Naive thymus-derived CD8-positive, alpha-beta T cell (primary cell): ENCODE measurements at places on chromosomes 16 and 17.
A peak's percentile ranks its signal among the peaks of the same experiment; 100 is the strongest.

DNA sequence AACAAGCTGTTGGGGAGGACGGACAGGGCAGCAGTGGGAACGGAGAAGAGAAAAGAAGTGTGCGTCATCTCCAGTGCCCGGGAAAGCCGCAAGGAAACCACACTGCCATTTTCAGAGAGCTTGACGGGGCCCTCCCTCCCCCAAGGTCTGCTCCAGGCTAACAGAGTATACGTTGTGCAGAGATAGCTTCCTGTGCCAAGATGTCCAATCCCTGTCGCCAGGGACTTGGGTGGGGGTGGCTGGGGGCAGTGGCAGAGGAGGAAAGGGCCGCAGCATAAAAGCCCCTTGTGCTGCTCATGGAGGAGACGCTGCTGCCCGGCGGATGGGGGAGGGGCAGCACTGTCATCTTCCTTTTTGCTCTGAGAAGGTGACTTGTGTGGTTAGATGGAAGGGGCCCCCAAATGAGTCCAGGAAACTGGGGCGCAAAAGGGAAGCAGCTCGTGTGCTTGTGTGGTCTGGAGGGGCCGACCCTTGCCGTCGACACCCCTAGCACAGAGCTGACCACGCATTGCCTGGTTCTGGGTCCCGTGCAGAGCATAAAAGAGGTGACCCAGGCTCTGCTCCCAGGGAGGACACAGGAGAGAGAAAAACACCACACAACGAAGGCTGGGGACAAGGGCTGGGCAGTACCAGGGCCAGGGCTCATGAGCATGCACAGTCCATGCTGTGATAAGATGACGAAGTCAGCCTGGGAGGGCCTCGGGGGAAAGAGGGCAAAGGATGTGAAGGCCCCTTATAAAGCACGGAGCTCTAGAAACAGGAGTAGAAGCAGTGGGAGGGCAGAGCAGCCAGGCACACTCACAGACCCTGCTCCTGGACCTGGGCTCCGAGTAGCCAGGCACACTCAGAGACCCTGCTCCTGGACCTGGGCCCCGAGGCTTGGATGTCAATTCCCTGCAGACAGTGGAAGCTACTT, 372.7 kb downstream of the SLC39A11 start:
- H3K36me3 ChIP-seq = peaks cover under 1% of the 10 kb centered on the region
- H3K27me3 ChIP-seq = no peaks in the 10 kb centered on the region
- peaks cover 18% of the 10 kb centered on the region for H3K4me1 ChIP-seq
- H3K4me3 ChIP-seq = peak overlapping the region; percentile 71
- DNase-seq = peak; percentile 14

DNA sequence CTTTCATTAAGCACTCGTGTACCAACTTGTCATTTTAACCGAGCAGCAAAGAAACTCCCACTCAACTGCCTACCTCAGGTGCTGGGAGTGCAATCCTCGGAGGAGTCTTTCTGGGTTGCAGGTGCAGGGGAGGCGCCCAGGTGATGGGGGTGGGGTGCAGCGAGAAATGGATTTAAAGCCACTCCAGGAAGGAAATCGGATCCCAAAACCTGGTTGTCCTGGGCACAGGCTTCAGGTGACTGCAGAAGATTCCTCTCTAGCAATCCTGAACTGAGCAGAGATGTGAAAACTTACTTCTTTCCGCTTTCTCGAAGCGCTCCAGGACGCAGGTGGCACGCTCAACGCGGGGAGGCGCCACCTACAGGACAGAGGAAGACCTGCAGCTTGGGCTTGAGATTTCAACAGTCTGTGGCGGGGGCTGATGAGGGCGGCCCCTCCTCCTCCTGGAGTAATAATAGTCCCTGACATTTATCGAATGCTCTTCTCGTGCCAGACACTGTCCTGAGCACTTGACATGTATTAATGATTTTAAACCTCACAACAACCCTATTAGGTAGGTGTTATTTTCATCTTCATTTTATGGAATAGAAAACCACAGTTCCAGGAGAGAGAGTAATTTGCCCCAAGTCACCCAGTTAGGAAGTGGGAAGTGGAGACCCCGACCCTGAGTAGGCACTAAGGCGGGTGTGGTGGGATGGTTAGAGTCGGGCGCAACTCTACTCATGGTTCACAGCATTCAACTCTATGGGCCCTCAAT, 27.2 kb upstream of the SKAP1 start:
- H3K4me1 ChIP-seq = peaks cover 50% of the 10 kb centered on the region
- no peaks in the 10 kb centered on the region for H3K36me3 ChIP-seq
- H3K27me3 ChIP-seq = no peaks in the 10 kb centered on the region
- no peak overlapping the region for H3K27ac ChIP-seq
- DNase-seq = peak; percentile 83
- peak overlapping the region; percentile 77 for H3K4me3 ChIP-seq

DNA sequence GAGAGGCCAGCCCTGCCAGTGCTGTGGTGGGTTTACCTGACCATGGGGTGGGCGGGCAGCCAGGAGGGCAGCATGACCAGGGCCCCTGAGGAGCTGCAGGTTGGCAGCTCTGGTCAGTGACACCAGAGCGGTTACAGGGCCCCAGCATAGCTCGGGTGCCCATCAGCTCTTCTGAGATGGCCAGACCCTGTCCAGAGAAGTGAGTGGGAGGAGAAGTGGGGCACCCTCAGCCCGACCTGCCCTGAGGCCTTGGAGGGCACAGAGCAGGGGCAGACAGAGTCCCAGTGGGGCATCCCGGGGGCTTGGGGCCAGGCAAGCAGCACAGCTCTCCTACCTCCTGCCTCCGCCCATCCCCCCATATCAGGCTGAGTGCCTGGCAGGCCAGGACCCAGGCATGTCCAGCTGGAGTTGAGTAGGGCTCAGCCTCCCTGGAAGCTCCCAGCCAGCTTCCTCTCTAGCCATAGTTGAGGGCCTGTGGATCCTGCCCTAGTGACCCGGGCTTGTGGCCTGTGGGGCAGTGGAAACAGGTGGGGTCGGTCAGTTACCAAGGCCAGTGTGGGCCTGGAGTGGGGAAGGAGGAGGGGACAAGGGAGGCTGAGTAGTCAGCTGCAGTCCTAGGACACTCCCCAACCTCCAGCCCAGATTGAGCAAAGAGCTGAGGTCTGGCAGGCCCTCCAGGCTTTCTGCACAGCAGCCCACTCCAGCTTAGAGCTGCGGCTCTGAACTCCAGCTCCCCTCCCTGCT, 83.5 kb downstream of the AMFR start:
- no peaks in the 10 kb centered on the region for H3K27me3 ChIP-seq
- no peak for DNase-seq

DNA sequence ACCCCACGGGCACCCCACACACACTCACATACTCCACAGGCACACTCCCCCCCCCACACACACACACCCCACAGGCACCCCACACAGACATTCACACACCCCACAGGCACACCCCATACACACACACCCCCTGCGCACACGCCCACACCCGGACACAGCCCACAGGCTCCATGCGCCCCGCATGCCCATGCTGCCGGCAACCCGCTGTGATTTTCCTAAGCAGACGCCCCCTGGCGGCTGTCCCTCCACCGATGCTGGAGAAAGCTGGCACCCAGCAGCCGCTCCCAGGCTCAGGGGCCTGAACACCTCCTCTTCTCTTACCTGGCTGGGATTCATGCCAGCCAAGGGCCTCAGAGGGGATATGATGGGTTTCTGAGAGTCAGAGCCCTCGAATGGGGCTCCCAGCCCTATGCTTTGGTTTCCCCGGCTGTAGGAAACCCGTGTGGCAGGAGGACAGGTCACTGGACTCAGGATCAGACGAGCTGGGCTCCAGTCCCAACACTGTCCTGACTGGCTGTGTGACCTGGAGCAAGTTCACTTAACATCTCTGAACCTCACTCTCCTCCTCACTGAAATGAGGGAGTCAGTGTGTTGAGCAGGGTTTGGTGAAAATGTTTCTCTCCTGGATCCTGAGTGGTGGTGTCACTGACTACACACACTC, 19.6 kb upstream of the TNFRSF13B start:
- H3K36me3 ChIP-seq = no peaks in the 10 kb centered on the region
- H3K4me1 ChIP-seq = peaks cover 14% of the 10 kb centered on the region
- H3K4me3 ChIP-seq = peak overlapping the region; percentile 10
- peak; percentile 65 for DNase-seq

DNA sequence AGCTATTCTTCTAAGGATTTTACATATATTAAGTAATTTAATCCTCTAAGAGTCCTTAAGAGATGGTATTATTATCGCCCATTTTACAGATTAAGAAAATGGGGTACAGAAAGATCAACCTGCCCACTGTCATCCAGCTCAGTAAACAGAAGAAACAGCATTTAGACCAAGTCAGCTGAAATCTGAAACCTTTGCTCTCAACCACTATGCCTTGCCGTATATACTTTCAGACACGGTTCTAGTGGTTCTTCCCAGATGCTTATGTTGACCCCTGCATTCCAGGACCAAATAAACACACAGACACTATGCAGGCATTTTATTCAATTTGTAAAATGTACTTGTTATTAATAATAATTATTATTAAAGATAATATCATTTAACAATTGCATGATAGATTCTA, 854.8 kb downstream of the KCNJ2 start:
- H3K36me3 ChIP-seq = no peaks in the 10 kb centered on the region
- no peak for DNase-seq
- no peak overlapping the region for H3K27ac ChIP-seq
- no peaks in the 10 kb centered on the region for H3K27me3 ChIP-seq
- no peaks in the 10 kb centered on the region for H3K4me1 ChIP-seq
- H3K4me3 ChIP-seq = no peak overlapping the region

DNA sequence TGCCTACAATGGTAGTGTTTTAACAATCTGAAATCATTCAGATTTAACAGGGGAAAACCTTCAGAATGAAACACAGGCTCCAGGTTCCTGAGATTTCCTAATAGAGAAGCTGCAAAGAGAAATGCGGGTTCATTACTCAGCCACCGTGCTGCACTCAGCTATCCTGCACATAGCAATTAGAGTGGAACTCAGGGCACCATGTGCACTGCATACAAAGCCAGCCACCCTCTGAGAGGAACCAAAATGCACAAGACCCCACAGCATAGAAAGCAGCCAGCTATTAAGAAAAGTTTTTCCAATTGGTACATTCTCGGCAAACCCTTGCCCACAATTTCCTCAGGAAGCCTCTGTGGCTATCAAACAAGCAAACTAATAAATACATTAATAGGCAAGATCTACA, 37.4 kb downstream of the TOM1L2 start:
- peaks cover 64% of the 10 kb centered on the region for H3K4me1 ChIP-seq
- peaks cover 4% of the 10 kb centered on the region for H3K36me3 ChIP-seq
- peak overlapping the region; percentile 39 for H3K27ac ChIP-seq
- H3K4me3 ChIP-seq = no peak overlapping the region

DNA sequence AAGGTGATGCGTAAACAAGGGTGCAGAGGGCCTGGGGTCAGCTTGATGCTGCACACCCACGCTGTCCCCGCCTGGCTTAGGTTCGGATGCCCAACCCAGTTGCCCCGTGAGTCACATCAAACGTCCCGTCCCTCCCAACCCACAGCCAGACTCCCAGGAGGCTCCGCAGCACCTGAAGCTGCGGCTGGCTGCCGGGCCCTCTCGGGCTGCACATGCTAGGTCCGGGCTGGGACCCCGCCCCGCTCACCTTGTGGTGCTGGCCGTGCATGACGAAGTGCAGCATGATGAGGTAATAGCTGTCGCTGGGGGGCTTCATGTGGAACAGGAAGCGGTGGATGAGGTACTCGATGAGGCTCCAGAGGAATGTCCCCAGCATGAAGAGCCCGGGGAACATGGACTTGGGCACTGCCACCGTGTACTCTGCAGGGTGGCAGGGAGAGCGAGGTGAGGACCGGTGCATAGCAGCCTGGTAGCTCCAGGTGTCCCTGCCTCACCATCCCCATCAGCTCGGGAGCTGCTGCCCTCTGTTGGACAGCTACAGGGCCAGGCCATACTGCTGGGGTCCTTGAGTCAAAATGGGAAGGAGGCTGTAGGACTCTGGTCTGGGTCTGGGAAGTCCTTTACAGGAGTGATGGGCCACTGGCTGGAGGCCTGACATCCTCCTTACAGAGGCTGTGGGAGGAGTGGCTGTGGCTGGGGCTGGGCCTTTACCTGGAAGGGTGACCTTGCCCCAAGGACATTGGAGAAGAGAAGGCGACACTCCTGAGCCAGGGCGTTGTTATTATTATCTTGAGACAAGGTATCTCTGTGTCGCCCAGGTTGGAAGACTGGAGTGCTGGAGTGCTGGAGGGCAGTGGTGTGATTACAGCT, 18.3 kb upstream of the MLKL start:
- peaks cover 6% of the 10 kb centered on the region for H3K27me3 ChIP-seq
- H3K4me3 ChIP-seq = no peak overlapping the region
- H3K27ac ChIP-seq = no peak overlapping the region

DNA sequence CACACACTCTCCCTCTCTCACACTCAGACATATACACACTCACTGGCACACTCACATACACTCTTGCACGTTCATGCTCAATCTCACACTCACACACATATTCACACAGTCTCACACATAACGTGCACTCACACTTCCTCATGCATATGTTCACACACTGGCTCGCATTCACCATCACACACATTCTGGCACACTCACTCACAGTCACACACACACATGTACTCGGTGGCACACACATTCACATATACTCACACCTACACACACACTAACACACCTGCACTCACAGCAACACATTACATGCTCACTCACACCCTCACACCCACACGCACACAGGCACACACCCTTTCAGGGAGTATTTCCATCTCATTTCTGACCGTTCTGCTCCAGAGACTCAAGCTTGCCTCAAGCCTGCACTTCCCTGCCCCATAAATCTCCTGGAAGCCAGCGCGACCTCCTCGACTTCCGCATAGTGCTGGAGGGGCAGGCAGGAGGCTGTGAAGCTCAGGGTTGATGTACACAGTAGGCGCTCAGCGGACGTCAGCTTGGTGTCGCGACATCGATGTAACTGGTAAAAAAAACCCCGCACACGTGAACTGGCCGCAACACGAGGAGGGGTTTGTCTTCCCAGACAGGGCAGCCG, 66.7 kb upstream of the FOXF1 start:
- no peak overlapping the region for H3K27ac ChIP-seq
- DNase-seq = no peak
- peaks cover 12% of the 10 kb centered on the region for H3K4me1 ChIP-seq
- no peak overlapping the region for H3K4me3 ChIP-seq

- no peak overlapping the region for H3K27ac ChIP-seq
- no peak for DNase-seq
- H3K4me1 ChIP-seq = peaks cover 4% of the 10 kb centered on the region
- no peak overlapping the region for H3K4me3 ChIP-seq
These were observed 36.4 kb downstream of the TXNDC11 start for GRCh38 chr16:11706180-11706742.

- peaks cover 42% of the 10 kb centered on the region for H3K4me1 ChIP-seq
- peaks cover 16% of the 10 kb centered on the region for H3K27me3 ChIP-seq
- peak overlapping the region; percentile 38 for H3K27ac ChIP-seq
- H3K4me3 ChIP-seq = peak overlapping the region; percentile 71
- no peaks in the 10 kb centered on the region for H3K36me3 ChIP-seq
These were observed 4.3 kb downstream of the THOC6 start for GRCh38 chr16:3027983-3028715.
